ENCODE measurements at places on chromosomes 3 and 15. TPM values are rescaled to one million over a fixed set of nuclear protein-coding genes. Genes with fewer than 3 reads are reported as not detected.

DNA sequence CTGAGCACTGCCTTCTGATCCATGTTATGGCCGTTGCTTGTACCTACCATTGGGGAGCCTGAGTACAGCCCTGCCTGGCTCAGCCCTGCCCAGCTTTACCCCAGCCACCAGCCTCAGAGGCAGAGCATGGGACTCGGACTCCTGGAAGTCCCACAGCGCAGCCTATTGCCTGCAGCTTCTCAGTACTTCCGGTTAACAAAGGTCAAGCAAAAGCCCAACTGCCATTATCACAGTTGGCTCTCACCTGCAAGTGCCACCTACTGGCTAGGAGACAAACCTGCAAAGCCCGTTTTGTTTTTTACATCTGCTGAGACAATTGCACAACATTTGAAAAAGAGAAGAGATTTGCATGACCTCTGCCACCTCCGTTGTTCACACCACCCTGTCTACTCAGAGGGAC, 1081.7 kb downstream of the NAALADL2 start:
- DNase-seq = no peak

DNA sequence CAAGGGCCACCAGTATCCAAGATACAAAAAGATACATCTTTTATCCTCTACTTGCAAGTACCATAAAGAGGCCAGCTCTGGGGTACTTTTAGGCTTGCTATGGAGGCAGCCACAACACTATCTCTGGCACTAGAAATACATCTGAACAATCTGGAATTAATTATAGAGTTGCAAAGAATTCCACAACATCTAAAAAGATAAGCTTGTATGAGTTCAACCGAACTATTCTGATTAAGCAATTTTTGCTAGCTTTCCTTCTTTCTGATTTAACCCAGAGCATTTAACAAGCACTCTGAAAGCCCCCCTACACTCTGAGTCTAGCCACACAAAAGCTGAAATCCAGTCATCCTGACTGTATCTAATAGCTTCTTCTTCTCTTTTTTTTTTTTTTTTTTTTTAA, 95.4 kb downstream of the FRMD5 start:
- no peak for DNase-seq

GRCh38 chr3:36135863-36136262, 244.4 kb upstream of the STAC start:
- no peak for DNase-seq

DNA sequence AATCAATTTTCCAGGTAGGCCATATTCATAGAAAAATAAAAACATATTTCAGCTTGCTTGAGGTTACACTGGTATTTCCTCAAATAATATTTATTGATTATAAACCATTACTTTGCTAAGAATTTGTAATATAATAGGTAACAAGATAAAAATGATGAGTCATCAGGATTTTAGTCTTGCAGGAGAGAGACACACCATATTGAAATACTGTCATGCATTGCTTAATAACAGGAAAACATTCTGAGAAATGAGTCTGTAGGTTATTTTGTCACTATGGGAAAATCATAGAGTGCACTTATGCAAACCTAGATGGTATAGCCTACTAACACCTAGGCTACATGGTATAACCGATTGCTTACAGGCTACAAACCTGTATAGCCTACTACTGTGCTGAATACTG, 990.5 kb downstream of the OTOL1 start:
- DNase-seq = no peak

The IQCH gene
- total RNA-seq = 0.51 TPM

DNA sequence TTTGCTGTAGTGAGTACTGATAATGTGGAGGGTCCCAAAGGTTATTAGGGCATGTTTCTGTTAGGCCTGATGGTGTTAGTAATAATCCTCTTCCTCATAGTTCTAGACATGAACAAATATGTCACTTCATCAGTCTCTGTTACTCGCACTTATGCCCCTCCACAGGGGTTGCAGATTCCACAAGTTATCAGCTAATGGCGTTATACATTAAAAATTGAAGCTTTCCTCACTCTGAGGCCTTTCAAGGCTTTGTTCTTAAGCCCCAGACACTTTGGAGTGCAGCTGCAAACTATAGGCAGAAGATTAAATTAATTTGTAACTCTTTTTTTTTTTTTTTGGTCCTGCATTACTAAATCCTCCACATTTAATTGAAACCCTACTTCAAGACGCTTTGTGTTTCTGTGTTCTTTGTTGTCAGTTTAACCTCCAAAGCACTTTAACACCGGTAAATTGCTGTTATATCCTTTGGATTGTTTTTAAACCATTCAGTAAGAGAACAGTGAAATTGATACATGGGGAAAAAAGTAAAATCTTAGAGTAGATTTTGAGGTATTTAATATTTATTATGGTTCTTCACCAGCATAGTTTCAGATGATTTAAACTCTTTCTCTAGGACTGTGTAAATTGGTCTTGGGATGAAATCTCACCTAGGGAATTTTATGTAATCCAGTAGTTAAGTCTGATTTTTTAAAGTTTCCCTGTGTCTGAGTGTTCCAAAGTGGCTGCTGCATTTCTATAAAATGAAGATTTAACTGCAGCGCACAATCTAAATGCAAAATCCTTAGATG, 103.1 kb upstream of the SKOR1 start:
- no peak for DNase-seq
